Amniotic epithelial cell (primary cell): ENCODE measurements at places on chromosomes 13 and 19.

DNA sequence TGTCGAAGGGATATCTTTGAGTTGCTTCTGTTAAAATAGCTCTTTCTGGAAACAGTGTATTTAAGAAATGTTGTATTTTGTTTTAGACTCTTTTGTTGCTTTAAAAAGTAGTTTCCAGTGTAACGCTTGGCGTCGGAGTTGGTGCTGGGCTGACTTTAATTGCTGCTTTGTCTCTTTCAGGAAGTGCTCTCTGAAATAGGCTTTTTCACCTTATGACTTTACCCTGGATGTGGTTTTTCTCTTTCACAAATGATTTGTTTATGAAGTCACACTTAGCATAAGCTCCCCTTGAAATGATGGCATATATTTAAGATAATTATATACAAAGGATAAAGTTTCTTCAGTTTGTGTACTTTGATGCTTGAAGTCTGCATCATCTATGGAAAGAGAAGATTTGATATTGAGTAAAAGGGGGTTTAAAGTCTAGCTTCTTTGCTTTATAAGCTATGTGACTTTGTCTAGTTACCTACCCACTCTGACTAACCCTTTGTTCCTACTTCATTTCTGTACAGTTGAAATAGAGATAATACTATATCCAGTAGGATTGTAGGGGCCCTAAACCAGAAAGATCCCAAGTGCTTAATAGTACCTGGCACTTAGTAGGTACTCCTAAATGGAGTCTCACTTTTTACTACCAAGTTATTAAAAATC is at the start of gene GPR18:
Gene GPR18 (minus strand): TSS at position 170 of the 651 bp plus-strand sequence. CDS start 2,507 bp downstream, outside the sequence.
- DNase-seq: no peak

DNA sequence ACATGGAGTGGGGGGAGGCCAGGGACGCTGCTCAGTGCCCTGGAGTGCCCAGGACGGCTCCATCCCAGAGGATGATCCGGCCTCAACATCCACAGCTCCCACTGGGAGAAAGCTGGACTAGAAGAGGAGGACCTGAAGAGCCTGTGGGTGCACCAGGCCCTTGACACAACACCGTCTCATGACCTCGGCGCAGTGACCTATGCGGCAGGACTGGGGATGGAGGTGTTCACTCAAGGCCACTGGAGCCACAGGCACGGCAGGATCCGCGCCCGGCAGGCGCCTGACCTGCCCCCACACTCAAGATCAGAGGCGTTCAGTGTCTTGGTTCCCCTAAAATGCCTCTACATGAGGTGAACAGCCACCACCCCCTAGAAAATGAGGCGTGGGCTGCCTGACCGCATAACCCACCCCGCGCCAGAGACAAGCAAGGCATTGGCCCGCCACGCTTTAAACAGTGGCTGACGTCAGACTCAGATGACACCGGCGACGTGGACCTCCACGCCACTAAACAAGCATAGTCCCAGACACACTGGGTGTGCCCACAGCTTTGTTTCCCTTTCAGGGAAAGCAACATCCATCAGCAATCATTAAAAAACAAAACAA is 8.0 kb downstream of the SGTA start:
- DNase-seq: no peak

DNA sequence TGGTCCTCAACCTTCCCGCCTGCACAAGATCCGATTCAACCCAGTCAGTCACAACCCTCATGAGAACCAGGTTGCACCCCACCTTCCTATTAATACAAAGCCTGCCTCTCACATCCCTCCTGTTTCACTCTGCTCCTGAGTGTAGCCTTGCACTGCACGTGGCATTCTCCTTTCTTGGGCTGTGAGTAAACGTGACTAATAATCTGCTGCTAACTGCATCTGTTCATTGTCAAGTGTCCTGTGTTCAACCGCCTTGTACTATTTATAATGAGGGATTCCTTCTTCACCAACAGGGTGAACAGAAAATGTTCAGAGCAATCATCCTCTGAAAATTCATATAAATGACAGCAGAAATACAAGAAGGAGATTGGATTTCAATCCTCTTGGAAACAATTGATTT is 1608.2 kb downstream of the SLITRK5 start:
- DNase-seq: peak; percentile 93

DNA sequence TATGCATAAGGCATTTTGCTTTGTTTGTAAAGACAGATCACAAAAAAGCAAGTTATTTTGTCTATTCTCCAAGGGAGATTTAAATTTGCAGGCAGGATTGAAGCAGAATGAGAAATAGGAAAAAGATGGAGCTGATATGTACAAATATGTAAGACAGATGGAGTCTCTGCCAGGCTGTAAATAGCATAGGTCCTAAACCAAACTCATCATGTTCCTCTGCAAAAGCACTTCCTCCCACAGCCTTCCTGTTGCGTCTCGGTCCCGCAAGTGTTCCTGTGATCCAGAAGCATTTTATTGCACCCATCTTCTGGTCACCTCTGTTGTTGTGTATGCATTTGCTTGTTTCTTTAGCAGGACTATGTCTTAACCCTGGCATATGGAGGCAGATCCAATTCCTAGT is 95.7 kb upstream of the CLDN10 start:
- DNase-seq: no peak

- no peak for DNase-seq
Observed at GRCh38 chr19:40191836-40192646, 815 bp downstream of the MAP3K10 start.

- DNase-seq: no peak
Observed at GRCh38 chr13:97616385-97616784, 182.4 kb downstream of the RAP2A start.

GRCh38 chr13:23811366-23812062 is 77.7 kb downstream of the MIPEP start:
- peak; percentile 44 for DNase-seq

DNA sequence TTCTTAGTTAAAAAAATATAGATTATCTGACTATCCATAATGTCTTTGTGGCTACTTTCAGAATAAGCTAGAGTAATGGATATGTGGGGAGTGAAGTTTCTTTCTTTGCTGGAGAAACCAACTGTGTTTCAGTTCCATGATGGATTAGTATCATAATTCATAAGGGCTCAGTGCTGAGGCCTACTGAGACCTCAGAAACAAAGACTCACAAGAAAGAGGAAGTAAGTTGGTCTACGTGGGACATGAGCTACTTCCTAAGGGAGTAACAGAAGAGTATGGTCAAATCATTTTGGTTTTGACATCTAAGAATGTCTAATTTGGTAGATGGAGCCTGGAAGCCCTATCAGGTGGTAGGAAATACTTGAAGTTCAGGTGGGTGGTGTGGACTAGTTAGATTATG is 99.0 kb upstream of the HTR2A start:
- no peak for DNase-seq

GRCh38 chr19:7808108-7808507 is 21.9 kb upstream of the EVI5L start:
- DNase-seq: no peak

DNA sequence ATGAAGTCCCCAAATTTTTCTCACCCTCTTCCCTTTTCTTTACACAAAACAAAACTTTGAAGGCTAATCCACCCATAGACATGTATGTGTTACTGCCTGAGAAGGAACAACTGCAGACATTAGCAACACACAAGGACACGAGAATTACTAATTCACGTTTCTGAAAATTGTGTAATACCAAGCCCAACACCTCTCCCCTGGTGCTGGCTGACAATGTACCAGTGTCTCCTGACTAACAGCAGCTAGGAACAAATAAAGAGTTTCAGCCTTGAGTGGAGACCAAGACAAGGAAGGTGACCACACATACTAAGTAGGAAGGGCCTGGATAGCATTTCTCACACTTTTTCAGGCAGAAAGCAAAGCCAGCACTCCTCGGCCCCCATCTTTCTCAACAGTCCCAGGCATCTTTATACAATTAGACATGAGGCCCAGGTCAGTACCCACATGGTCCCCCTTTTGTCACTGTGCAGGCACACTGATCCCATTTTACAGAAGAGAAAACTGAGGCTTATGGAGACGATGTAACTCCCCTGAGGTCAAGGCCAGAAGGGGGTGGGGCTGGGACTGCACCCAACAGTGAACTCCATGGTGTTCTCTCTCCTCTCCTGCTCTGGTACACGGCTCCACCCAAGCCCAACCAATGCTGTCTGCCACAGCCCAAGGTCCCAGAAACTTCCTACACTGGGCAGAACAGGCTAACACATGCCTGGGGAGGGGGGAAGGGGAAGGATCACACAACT is 8.7 kb downstream of the BRD4 start:
- DNase-seq: peak; percentile 84

DNA sequence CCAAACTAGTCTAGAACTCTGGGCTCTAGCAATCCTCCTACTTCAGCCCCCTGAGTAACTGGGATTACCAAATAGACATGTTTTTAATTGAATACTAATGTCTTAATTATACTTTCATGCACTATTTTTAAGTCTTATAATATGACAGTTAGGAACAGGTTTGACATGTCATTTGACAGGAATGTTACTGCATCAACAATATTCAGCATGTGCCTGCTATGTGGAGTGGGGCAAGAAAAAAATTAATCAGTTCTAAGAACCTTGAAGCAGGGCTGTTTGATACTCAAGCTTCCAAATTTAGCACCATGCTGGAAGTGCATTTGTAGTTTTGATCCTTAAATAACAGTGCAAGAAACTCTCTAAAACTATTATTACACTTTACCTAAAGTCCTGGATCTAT is 265.3 kb downstream of the MZT1 start:
- DNase-seq: no peak

DNA sequence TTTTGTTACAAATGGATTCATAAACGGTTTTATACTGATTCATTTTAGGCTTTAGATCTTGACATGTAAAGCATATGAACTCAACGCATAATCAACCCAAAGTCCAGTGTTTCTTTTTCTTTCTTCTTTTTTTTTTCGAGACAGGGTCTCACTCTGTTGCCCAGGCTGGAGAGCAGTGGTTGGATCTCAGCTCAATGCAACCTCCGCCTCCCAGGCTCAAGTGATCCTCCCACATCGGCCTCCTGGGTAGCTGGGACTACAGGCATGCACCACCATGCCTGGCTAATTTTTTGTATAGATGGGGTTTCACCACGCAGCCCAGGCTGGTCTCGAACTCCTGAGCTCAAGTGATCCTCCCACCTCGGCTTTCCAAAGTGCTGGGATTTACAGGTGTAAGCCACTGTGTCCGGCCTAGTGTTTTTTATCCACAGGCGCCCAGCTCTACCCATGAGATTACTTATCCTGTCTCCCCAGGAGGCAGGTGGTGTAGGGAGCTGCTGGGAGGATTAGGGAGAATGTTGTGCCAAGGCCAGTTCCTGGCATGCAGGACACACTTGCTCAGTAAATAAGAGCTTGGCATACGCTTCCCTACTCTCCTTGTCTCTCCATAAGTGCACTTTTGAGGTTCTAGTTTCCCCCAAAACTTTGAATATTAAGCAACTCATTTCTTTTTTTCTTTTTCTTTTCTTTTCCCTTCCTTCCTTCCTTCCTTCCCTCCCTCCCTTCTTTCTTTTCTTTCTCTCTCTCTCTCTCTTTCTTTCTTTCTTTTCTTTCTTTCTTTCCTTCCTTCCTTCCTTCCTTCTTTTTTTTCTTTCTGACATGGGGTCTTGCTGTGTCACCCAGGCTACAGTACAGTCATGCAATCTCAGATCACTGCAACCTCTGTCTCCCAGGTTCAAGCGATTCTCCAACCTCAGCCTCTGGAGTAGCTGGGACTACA is 4.8 kb upstream of the CEBPA start:
- no peak for DNase-seq

GRCh38 chr19:53002479-53002878 is 11.2 kb upstream of the ERVV-1 start:
- DNase-seq: no peak

DNA sequence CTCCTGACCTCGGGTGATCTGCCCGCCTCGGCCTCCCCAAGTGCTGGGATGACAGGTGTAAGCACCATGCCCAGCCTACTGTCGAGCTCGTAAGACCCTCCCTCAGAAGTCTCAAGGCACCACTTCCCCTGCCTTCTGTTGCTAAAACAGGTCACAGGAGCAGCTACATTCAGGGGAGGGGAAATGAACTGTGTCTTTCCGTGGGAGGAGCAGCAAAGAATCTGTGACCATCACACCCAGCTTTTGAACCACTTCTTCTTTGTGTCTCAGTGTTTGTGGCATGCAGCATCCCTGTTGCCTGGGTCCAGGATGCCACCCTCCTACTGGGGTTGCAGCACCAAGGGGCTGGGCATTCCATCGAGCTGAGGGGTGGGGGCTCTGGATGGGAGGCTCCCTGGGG is 7.7 kb upstream of the CSNK1G2 start:
- DNase-seq: no peak

DNA sequence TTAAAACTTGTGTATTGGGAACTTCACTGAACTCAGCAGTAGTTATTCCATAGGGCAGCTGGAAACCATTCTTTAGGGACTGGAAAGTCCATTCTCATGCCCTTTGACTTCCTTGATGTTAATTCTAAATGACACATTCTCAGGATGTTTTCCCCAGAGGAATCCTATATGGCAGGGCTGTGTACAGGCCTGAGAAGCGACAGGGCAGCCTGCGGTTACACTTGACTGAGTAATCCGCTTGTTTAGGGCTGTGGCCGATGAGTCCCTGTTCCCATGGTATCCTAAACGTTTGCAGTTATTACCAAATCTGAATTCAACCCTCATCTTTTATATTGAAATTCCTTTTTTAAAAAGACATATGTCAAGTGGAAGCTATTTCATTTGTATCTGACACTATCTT is 83.5 kb downstream of the COL4A2 start:
- DNase-seq: peak; percentile 83

DNA sequence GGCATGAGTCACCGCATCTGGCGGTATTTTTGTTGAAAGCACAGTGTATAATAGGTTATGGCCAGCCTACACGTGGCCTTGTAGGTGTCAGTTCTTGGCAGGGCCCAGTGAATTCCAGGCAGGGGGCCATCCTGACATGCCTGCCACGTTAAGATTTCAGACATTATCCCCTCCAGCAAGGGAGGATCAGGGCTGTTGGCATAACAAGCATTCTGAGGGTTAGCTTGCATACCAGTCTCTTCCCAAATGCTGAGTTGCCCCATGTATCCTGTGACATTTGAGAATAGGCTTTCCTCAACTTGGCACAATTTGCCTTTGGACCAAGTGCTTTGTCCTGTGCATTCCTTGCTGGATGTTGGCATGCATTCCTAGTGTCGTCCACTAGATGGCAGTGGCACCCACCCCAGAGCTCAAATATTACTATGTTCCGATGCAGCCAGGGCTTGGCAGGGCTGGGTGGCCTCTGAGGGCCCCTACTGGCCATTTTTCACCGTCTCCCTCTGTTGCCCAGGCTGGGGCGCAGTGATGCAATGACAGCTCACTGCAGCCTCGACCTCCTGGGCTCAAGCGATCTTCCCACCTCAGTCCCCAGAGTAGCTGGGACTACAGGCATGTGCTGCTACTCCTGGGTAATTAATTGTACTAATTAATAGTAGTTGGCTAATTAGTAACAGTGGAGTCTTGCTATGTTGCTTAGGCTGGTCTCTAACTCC is 31.2 kb downstream of the NLRP12 start:
- peak; percentile 79 for DNase-seq

DNA sequence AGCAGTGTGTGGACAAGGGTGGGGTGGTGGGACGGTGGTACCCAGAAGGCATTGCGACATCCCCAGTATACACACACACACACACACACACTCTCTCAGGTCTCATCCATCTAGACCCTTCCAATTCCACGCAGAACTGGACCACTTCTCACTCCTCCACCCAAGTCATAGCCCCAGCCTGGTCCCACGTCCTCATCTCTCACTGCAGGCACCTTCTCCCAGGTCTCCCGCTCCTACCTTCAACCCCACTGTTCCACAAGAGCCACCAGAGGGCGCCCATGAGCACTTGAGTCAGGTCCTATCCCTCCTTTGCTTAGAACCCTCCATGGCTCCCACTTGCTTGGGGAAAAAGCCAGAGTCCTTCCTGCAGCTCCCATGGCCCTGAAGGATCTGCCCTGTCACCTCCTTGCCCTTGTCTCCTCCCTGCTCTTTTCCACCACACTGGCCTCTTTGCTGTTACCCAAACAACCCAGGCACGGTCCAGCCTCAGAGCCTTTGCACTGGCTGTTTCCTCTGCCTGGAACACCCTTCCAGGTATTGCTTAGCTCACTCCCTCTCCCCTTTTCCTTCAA is 62.6 kb downstream of the IER2 start:
- peak; percentile 31 for DNase-seq
